ENCODE measurements at places on chromosomes 13 and 19.

DNA sequence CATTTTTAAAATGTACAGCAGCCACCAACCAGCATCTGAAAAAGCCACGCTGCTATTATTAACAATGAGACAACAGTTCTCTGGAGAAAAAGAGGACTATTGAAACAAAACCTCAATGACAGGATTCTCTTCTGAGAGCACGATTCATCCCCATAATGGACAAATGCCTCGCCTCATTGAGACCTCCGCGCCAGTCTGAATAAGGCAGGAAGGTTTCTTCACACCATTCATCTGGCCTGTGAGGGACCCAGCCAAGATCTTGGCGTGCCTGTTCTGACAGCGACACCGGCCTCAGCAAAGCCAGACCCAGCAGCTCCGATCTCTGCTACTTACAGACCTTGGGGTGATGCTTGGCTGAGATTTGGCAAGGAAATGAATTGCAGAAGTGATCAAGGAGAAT is 14.8 kb downstream of the SMIM7 start:
- no peak for DNase-seq

DNA sequence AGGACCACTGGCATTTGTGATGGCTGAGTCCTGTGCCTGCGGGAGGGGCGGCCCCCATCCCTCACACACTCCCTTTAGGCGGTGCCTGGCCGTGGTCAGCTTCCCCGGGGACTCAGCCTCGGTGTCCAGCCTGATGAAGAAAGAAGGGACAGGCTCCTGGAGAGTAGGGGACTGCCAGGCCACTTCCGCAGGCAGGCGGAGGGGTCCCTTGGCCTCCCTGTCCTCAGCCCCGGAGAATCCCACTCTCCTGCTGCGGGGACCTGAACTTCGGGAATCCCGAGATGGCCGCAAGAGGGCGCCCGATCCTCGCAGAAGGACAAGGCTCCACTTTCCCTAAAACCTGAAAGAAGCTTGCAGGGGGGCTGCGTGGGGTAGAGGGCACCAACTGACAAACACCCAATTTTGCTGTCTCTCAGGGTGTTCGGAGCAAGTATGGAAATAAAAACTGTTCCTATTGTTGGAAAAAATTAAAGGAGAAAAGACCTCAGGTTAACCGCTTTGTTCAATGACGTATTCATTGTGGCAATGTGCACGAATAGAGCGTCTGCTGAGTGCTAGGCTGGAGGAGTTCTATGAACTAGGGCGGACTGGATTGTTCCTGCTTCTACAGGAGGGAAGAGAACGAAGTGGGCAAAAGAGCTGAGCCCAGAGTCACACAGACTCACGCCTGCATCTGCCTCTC is 297.3 kb downstream of the ZNF536 start:
- DNase-seq = no peak

- no peak for DNase-seq
These were observed 25.9 kb downstream of the ARHGAP35 start for GRCh38 chr19:46886546-46887239.

DNA sequence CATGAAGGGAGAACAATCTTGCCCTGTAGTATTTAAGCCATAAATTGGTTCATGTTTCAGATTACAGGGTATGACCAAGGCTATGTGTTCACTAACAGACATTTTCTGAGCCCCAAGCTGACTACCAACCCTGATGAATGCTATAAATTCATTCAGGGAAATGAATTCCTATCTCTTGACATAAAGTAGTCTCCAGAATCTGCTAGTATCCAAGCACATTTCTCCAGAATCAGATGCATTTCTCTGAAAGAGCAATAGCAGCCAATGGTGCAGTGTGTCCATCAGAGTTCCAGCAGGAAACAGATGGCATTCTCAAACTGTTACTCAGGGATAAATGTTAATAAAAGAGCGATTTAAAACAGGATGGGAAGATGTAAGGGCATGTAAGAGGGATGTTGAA is 226.4 kb downstream of the COG6 start:
- DNase-seq = no peak

GRCh38 chr13:41542281-41542680 is 84.9 kb downstream of the RGCC start:
- DNase-seq = no peak

DNA sequence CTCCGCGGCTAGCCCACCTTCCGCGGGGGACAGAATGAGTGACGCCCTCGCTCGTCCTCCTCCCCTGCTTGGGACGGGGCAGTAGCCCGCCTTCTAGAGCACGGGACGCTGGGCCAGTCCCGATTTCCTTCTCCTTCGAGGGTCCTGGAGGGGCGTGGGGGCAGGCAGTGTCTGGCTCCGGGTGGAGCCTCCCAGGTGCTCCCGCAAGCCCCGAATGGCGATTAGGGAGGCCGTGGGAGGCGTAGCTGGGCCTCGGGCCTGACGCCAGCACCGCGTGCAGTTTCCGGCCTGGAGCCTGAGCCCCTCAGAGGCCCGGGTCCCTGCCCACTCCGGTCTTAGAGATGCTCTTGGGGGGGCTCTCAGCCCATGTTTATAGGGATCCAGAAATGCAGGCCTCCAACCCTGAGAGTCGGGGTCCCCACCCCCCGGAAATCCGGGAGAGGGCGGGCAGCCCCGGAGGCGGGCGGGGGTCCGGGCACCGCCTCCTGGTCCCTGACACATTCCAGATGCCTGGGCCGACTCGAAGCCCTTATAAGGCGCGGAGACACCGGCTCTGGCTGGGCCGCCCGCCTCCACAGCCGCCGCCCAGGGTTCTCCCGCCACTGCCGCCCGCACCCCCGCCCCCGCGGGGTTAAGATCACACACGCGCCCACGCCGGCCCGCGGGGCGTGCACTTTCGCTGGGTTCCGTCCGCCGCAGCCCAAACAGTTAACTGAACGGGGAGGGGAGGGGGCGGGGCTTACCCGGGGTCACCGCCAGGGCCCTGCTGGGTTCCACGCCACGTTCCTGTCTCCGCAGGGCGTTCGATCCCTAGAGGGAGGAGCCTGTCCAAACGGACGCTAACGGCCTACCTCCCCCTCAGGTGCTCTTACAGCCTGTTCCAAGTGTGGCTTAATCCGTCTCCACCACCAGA is 1.5 kb downstream of the MYADM start:
- no peak for DNase-seq

DNA sequence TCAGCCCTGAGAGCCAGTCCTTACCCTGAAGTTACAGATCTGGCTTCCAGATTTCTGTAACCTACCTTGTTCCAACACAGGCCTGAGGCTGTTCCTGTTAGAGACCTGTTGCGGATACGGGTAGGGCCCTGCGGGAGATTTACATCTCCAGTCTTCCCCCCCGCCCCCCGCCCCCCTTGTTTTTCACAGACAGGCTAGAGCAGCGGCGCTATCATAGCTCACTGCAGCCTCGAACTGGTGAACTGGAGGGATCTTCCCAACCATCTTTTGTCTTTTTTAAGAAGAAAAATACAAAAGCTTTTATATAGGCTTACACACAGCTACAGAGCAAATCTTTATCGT is 10.6 kb upstream of the CEACAM21 start:
- no peak for DNase-seq

- no peak for DNase-seq
These were observed 11.3 kb downstream of the ZNF43 start for GRCh38 chr19:21824679-21825078.

DNA sequence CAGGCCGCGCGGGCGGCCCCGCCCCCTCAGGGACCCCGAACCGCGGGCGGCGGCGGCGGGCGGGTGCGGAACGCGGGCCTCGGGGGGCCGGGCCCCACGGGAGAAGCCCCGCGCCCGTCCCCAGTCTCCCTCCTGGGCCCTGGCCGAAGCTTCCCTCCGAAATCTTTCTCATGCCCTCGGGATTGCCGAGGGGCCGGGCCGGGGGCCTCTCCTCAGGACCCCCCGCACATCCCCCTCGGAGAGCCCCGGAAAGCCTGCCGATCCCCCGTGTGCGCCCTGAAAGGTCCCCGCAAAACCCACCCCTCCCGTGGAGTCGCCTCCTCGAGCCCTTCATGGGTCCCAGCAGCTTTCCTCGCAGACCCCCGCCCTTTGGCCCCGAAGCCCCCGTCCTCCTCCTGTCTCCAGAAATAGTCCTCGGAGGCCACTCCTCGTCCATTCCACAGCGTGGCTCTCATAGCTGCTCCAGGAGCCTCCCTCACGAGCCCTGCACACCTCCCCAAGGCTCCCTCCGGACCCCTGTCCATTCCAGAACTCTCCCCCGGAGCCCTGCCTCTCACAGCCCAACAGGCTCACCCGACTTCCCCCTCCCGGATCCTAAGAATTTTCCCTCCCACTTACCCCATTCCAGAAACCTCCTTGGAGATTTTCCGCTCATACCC is 555 bp downstream of the SAMD4B start:
- no peak for DNase-seq

GRCh38 chr19:35710784-35711723 is 6.7 kb downstream of the ZBTB32 start:
- no peak for DNase-seq

- DNase-seq = no peak
These were observed at the start of gene LRRC8E for GRCh38 chr19:7888145-7888825. LRRC8E (plus strand) TSS chr19:7888510; CDS start chr19:7895604, 7,094 bp downstream.

GRCh38 chr13:42064966-42065365 is 16.5 kb downstream of the DGKH start:
- DNase-seq = no peak

GRCh38 chr19:7981199-7981598 is 24.2 kb downstream of the ELAVL1 start:
- no peak for DNase-seq

DNA sequence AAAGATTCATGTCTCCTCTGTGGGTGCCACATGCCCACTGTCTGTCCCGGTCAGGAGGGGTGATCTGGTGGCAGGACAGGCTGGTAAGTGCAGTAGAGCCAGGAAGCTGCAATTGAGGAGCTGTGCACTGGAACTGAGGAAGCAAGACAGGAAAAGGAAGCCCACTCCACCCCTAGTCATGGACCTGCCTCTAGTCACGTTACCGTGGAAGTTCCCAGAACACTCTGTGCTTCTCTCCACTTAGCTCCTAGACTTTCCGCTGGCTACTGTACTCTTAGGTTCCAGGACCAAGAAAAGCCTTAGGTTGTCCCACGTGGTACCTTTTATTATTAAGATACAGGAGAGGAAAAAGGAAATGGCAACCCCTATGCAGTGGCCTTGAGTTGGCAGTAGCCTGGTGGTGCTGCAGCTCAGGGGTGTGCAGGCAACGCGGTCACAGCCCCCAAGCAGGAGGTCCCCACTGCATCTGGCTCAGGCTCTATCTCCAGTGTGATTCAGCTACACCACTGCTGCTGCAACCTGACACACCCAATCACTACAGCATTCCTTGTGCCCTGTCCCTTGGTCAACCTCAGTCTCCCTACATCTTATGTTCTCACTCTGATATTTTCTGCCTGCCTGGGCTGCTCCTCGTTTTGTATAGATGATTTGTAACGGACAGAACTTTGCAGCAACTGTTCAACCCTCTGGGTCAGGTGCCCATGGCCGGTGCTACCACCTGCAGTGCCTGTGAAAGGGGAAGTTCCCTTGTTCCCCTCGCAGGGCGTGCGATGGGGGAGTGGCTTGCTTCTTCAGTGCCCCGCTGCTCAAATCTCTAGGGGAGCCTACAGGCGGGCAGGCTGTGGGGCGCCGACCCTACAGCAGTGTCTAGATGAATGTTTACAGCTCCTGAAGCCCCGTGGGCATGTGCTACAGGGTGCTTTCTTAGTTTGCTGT is 24.4 kb upstream of the GPR12 start:
- DNase-seq = no peak

- DNase-seq = no peak
These were observed 42.0 kb downstream of the CYSLTR2 start for GRCh38 chr13:48695776-48696175.

- DNase-seq = no peak
These were observed 21.3 kb upstream of the TINCR start for GRCh38 chr19:5588906-5589676.

DNA sequence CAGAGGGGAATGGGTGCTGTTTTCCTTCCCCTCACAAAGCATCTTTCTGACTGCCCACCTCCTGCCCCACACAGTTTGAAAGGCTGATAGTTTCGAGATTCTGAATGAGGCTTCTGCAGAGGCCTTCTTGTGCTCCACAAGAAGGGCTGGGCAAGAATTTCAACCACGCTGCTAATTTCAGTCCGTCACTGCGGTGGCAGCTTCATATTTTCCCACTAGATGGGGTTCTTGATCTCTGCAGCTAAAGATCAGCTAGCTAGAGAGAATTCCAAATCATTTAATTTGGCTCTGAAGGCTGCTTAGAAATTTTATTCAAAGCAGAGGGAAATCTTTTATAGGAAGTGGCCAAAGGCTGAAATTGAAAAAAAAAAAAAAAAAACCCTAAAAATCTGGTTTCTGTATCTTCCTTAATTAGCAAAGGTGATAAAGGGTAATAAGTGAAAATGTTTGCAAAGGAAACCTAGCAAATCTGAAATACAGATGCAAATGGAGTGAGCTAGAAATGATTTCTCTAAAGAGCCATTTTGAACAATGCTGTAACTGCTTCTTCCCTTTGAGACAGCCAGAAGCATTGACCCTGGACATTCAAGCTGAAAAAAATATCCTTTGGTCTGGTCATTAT is 38.0 kb upstream of the C13orf42 start:
- no peak for DNase-seq

GRCh38 chr19:3895788-3896187 is 15.3 kb downstream of the ATCAY start:
- no peak for DNase-seq

GRCh38 chr19:19406878-19407632 is 1.6 kb downstream of the GATAD2A start:
- DNase-seq = no peak

DNA sequence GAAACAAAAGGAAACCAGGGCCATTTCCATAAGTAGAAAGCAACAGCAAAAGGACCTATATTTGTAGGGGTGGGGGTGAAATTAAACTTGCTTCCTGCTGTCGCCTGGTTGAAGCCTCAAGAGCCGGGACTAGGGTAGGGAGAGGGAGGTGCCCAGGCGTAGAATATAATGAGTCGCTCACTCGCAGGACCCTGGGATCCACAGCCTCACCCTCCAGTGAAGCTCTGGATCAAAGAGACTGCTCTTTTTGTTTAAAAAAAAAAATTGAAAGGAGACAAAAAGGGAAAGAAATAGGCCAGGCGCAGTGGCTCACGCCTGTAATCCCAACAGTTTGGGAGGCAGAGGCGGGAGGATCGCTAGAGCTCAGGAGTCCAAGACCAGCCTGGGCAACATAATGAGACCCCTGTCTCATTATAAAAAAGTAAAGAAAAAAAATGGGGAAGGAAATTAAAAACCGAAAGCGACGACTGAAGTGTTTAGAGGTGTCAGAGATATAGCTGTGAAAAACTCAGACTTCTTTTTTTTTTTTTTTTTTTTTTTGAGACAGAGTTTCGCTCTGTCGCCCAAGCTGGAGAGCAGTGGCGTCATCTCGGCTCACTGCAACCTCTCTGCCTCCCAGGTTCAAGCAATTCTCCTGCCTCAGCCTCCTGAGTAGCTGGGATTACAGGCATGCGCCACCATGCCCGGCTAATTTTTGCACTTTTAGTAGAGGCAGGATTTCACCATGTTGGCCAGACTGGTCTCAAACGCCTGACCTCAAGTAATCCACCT is 10.9 kb upstream of the ADGRE5 start:
- DNase-seq = no peak

- no peak for DNase-seq
These were observed 70.0 kb downstream of the GPC6 start for GRCh38 chr13:93296584-93296983.

GRCh38 chr13:111508902-111509509 is 188.6 kb downstream of the TEX29 start:
- DNase-seq = no peak
